ENCODE measurements at places on chromosomes 6 and 20.

DNA sequence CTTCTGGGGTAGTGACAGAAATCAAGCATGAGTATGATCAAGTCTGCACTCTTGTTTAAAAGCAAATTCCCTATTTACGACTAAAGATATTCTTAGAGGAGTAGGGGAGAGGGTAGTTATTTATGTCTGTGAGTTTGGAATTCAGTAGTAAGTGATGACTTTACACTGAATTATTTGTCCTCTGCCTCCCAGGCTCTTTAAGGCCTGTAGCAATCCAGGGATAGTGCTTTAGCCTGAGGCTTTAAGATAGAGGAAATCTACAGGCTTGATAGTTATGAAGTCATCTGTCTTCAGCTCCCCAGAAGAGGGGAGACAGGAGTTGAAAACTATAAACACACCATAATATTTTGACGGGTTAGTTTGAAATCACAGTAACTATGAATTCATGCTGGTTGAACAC, 664.5 kb downstream of the EPM2A start:
- no peak for DNase-seq

- no peak for DNase-seq
Measured at GRCh38 chr6:50804283-50804682, 14.4 kb upstream of the TFAP2B start.

DNA sequence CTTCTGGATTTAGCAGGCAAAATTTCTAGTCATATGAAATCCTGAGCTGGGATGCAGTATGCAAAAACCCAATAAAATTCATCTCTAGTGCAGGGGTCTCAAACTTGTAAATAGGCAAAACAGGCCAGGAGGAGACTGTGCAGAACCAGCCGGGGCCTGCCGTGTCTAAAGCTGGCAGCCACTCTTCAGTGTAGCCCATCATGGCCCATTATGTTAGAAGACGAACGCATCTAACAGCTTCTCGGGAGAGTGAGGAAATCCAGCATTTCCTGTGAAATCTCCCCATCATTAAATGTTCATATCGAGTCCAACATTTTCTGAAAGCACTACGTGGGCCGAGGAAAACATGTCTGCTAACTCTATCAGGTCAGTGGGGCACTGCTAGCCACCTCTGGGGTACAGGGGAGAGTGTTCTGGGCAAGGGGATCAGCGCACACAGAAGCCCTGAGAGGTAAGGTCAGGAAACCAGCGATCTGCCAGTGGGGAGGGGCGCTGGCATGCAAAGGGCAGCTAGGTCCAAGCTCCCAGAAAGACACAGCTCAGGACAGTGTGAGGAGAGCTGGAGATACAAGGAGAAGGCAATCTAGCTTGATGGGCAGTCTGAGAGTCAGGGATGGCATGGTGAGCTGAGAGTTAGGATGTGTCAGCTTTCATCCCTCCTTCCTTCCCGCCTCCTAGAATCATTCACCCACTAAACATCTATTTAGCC, 144.2 kb downstream of the PREX1 start:
- DNase-seq: no peak

DNA sequence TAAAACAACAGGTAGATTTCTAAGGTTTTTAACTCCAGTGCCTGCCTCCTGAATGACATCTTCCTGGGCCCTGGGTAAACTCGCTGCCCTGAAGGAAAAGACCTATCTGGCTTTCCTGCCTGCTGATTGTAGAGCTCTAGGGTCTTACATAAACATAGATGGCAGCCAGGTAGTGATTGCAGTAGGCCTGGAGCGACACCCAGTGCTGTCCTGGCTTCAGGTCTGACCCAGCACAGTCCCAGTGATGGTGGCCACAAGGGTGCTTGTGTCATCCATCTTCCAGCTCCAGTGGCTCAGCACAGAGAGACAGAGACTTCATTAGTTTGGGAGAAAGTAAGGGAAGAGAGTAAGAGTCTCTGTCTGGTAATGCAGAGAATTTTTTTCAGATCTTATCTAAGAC, 542.9 kb upstream of the IMPG1 start:
- DNase-seq: no peak

- DNase-seq: no peak
Measured at GRCh38 chr6:69064226-69064625, 429.1 kb downstream of the ADGRB3 start.

DNA sequence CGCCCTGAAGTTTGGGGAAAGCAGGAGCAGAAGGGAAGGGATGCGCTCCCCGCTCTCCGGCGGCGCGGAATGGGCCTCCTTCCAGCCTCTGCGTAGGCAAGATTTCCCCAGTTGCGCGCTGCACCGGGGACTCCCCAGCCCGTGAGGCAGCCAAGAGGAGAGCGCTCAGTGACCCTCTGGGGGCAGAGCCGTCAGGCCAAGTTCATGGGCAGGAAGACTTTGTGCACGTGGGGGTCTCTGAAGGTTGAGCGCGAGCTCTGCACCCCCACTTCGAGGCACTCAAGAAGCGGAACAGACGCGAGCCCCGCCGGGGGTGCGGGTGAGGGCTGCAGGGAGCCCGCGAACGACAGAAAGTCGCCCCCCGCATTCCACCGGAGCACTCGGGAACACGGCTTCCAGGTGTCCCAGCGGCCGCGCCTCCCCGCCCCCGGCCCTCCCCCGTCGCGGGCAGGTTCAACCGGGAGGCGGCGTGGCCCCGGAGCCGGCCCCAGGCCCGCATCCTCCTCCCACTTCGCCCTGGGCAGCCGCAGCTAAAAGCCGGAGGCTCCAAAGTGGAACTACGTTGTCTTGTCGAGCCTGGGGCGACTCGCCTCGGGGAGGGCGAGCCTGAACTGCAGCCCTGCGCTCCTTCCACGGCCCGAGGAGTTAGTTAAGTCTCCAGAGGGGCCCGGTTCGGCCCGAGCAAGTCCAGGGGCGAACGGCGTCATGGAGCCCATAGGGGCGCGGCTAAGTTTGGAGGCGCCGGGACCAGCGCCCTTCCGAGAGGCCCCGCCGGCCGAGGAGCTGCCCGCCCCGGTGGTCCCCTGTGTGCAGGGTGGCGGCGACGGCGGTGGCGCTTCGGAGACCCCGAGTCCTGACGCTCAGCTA, at the start of gene PPP1R3G:
Gene PPP1R3G, plus strand, starts transcription at position 561 of the 867 bp plus-strand sequence. Its CDS starts 145 bp downstream, at position 706.
- peak; percentile 52 for DNase-seq

GRCh38 chr6:142872376-142872775, 72.6 kb downstream of the HIVEP2 start:
- no peak for DNase-seq

DNA sequence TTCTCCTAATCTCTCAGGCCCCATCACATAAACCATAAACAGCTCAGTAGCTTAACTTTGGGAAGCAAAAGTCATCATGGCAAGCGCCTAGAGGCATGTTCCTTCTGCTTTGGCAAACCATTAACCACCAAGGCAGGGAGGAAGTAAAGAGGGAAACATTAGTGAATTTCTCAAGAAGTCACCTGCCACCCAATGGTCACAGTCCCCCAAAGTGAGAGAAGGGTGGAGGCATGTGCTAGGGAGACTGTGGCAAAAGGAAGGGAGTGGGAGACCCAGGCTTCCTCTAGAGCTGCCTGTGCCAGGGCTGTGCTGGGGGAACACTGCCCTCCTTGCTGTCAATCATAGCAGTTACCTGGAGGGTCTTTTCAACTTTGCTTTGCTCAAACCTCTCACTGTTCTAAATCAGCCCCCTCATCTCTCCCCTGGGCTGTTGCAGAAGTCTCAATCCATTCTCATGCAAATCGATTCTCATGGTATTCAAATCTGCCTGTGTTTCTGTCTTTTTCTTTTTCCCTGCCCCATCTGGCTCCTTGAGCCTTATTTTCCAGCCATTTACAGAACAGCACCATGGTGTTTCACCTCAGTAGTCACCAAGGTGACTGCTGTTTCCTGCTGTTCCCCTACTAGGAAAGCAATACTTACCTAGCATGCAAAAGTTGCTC, 1.8 kb upstream of the RNF24 start:
- no peak for DNase-seq

- no peak for DNase-seq
Measured at GRCh38 chr6:4297348-4297747, 162.0 kb upstream of the ECI2 start.

GRCh38 chr6:3663081-3663480, 88.4 kb downstream of the PXDC1 start:
- DNase-seq: no peak

DNA sequence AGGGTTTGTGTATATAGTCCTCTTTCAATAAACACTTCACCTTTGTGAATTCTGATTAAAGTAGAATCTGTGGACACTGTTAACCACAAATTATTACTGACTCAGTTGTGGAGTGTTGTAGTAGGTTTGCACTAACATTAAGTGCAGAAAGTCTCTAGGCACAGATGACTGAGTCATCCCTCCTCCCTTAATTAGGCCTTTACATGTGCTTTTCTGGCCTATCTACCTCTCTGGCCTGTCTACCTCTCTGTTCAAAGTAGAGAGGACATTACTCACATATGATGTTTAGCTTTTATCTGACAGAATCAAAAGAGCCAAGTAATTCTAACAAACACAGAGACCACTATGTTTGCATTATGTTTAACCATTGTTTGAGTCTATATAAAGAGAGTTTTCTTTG, 783.0 kb downstream of the TENT5A start:
- DNase-seq: no peak

DNA sequence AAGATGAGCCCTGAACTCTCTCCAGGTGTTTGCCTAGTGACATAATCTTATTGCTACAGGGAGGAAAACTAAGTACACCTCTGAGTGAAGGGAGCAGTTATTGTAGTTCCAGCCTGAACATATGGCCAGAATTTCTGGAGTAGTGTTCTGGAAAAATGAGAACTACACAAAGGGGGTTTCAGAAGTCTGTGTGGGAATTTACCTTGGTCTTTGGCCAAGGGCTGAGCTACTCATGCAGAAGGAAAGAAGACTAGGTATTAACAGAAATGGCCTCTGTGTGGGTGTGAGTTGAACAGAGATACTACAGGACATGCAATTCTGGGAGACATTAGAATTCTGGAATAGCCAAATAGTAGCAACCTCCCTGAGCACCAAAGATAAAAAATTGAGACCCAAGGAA, 1009.7 kb upstream of the GJE1 start:
- no peak for DNase-seq

- no peak for DNase-seq
Measured at GRCh38 chr6:28137505-28137981, 4.1 kb upstream of the ZKSCAN8 start.

- no peak for DNase-seq
Measured at GRCh38 chr6:136890986-136891385, 31.1 kb upstream of the SLC35D3 start.

GRCh38 chr20:6685626-6686025, 81.9 kb upstream of the BMP2 start:
- DNase-seq: no peak

GRCh38 chr6:99013145-99013544, 65.4 kb upstream of the FBXL4 start:
- no peak for DNase-seq

- DNase-seq: no peak
Measured at GRCh38 chr20:43991982-43992381, 77.3 kb downstream of the TOX2 start.

GRCh38 chr6:166809721-166810120, 146.6 kb downstream of the RNASET2 start:
- DNase-seq: no peak

GRCh38 chr20:1835186-1836035, 59.8 kb upstream of the SIRPA start:
- no peak for DNase-seq

DNA sequence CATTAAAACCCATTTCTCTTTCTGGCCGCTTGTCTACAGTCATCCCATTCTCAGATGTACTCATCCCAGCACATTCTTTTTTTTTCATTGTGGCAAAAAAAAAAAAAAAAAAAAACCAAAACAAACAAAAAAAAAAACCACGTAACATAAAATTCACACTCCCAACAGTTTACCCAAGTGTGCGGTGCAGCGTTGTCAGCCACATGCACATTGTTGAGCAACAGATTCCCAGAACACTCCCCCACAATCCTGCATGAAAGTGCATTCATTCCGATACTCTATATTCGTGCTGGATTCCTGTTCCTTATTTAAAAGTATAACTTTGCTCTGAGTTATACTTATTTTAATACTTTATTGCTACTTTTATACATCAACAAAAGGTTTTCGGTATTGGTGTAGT, 96.0 kb downstream of the SASH1 start:
- DNase-seq: no peak

GRCh38 chr6:158642097-158642601, 2.4 kb downstream of the DYNLT1 start:
- DNase-seq: no peak

DNA sequence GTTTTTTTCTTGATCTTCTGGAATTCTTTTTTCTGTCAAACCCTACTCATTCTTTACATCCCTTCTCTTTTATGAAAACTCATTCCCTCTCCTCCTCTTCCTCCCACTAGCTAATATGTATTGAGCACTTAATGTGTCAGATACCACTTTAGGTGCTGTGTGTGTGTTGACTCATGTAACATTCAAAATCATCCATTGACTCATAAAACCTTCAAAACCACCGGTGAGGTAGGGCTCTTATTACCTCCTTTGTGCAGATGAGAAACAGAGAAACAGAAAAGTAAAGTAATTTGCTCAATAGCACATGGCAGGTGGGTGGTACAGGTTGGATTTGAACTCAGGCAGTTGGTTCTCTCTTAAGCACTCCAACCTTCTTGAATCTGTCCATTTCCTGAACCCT, 136.3 kb upstream of the NEDD9 start:
- no peak for DNase-seq

DNA sequence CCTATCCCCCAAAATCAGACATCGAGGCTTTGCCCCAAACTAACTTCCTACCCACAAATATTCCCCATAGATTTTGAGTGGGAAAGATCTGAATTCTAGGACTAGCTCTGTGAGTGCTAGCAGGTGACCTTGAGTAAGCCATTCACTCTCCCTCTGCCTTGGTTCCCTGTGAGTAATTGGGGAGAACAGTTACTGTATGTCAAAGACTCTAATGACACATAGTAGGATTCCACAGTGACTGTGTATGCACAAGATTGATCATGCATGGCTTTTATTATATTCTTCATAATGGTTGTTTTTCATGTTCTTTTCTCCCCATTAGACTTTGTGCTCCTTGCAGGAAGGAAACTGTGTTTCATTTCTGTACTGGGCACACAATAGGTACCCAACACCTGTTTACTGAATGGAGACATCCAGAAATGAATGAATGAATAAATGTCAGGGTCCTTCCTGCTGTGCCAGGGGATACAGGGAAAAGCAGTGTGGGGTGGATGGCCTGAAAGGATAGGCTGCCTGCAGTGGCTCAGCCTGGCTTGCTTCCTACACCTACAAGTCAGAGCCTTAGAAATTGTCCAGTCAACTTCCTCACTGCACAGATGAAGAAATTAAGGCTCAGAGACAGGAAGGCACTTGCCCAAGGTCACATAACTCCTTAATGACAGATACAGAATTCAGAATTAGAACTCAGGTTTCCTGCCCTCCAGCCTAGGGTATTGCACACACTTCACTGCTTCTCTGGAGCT, 901 bp upstream of the TMEM151B start:
- no peak for DNase-seq

GRCh38 chr20:20334489-20334888, 33.4 kb upstream of the INSM1 start:
- DNase-seq: no peak

GRCh38 chr6:164889980-164890379, 419.4 kb downstream of the C6orf118 start:
- no peak for DNase-seq

DNA sequence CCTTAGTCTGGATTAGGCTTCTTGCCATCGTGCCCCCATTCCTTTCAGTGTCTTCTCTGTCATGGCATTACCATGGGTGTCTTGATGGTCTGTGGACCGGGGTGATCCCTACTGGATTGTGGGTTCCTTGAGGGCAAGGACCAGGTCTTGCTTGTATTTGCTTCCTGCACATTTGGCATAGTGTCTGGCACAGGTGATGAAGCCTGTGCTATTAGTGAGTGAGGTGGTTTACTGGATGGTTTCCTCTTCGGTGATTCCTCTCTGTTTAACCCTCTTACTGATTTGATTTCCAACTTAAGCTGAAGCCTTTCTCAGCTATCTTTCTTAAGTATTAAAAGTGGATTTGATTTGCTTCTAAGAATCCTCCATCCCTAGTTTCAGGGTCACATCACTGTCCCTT, 162.3 kb downstream of the GRM1 start:
- no peak for DNase-seq
